ENCODE measurements at places on chromosomes 7 and 10. TPM values are rescaled to one million over a fixed set of nuclear protein-coding genes. Genes with fewer than 3 reads are reported as not detected.

DNA sequence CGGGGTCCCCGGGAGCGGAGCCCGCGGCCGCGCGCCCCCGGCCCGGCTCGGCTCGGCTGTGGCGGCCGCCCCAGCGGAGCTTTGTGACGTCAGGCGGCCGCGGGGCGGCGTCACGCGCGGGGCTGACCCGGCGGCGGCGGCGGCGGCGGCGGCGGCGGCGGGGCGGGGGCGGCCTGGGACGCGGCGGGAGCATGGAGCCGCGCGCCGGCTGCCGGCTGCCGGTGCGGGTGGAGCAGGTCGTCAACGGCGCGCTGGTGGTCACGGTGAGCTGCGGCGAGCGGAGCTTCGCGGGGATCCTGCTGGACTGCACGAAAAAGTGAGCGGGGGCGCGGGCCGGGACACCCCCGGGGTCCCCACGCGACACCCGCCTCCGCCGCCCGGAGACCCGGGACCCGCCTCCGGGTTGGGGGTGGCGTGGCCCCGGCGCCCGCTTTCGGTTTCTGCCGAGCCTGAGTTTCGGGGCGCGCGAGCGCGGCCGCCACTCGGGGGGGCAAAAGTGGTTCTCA is at the start of gene PWWP2B:
TSS of gene PWWP2B (plus strand) at position 165 of the 506 bp plus-strand sequence. CDS start at position 192, 27 bp downstream.
- H3K27ac ChIP-seq, result peak within 1 kb of the TSS; percentile 88
- no peak for DNase-seq
- peak within 1 kb of the TSS; percentile 73 for H3K4me3 ChIP-seq
- H3K27me3 ChIP-seq, result no peaks in the 10 kb centered on the region

DNA sequence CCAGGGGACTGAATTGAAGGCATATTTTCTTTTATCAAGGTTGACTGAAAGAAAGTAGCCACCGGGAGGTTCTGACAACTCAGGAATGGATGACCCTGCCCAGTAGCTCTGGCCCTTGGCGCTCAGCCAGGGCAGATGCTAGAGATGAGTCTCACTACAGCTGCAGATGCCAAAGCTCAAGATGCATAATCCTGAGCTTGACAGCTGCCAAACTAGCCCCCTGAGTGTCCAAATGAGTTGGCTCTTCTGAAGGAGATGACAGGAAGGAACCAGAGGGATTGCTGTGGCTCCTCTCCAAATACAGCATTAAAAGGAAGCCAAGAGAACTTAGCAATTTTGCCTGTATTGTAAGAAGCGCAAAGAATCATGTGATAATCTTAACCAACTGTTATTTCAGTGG is 78.4 kb downstream of the NXPH1 start:
- DNase-seq, result no peak
- H3K4me3 ChIP-seq, result no peak overlapping the region
- H3K4me1 ChIP-seq, result no peaks in the 10 kb centered on the region
- H3K36me3 ChIP-seq, result no peaks in the 10 kb centered on the region
- H3K27me3 ChIP-seq, result no peaks in the 10 kb centered on the region

DNA sequence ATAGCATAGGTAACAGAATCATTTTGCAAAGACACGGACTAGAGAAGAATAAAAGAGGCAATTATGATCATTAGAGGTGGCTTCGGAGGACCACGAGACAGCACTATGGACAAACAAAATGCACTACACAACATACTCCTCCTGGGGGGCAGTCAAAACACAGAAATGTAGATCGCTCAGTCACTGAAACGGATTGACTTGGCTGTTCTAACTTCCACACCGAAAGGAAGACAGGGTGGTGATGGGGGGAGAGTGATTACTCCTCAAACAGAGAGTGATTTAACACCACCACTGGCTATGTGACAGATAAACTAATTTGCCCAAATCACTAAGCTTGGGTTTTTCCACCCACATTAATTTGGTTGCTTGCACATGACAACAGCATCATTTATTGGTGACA is 14.1 kb upstream of the PPA1 start:
- no peak for DNase-seq
- H3K4me3 ChIP-seq, result no peak overlapping the region
- no peaks in the 10 kb centered on the region for H3K4me1 ChIP-seq
- H3K27ac ChIP-seq, result no peak overlapping the region

GRCh38 chr7:51244885-51245284 is 71.7 kb downstream of the COBL start:
- H3K4me3 ChIP-seq, result no peak overlapping the region
- no peak overlapping the region for H3K27ac ChIP-seq
- H3K4me1 ChIP-seq, result peaks cover 26% of the 10 kb centered on the region
- no peaks in the 10 kb centered on the region for H3K27me3 ChIP-seq

DNA sequence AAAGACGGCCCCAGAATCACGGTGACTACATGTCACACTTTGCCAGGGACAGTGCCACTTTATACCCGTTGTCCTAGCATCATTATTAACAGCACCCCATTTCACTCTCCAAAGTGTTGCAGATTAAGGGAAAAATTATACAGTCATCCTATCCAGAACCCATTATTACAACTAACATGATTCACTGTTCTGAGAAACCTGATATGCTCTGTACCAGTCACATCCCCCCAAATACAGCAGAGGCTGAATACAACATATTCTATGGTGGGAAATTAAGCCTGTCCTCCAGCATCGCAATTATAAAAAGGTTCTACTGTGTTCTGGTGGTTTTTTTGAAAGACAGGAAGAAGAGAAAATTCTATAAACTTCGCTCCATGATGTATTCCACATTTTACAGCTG is 162.1 kb downstream of the JAZF1 start:
- H3K4me1 ChIP-seq, result peaks cover 35% of the 10 kb centered on the region
- H3K27me3 ChIP-seq, result no peaks in the 10 kb centered on the region
- no peak for DNase-seq
- H3K4me3 ChIP-seq, result no peak overlapping the region
- no peaks in the 10 kb centered on the region for H3K36me3 ChIP-seq
- peak overlapping the region; percentile 35 for H3K27ac ChIP-seq

DNA sequence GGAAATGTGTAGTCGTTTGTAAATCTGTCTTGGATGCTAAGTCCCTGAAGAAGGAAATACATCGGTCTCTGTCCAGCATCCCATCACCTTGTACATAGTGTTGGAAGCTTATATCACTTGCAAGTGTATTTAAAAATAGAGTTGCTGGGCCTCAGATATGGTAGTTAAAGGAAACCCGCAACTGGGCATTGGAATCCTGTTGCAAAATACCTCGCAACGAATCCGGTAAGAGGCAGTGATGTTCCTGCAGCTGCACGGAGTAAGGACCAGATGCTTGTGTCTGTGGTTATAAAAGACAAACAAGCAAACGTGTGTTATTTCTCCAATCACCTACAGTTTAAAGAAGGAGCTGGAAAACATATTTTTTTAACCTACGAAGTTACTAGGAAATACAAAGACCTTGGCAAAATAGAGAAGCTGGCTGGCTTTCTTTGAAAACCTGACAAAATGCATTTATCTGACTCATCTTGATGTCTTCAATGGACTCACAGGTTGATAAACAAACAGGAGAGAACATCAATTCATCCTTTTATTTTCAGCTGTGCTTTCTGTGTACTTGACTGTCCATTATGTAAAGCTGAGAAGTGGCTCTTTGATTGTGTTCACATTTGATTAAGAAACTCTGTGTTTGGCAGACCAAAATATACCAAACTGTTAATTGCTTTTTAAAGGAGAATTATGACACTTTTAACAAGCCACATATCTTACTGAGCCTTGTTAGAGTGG is 326.4 kb downstream of the SFMBT2 start:
- no peak for DNase-seq
- H3K27ac ChIP-seq, result no peak overlapping the region
- H3K27me3 ChIP-seq, result no peaks in the 10 kb centered on the region
- peaks cover 12% of the 10 kb centered on the region for H3K4me1 ChIP-seq

GRCh38 chr10:78627254-78627795 is 441.4 kb upstream of the ZMIZ1 start:
- H3K27me3 ChIP-seq, result no peaks in the 10 kb centered on the region
- no peak for DNase-seq
- no peaks in the 10 kb centered on the region for H3K4me1 ChIP-seq
- no peaks in the 10 kb centered on the region for H3K36me3 ChIP-seq
- no peak overlapping the region for H3K27ac ChIP-seq

- no peaks in the 10 kb centered on the region for H3K27me3 ChIP-seq
- no peak overlapping the region for H3K4me3 ChIP-seq
- no peaks in the 10 kb centered on the region for H3K36me3 ChIP-seq
- H3K4me1 ChIP-seq, result no peaks in the 10 kb centered on the region
- H3K27ac ChIP-seq, result no peak overlapping the region
These were observed 659.7 kb upstream of the IGFBP3 start for GRCh38 chr7:46580766-46581165.

GRCh38 chr7:149440222-149440621 is 20.6 kb downstream of the ZNF777 start:
- no peaks in the 10 kb centered on the region for H3K27me3 ChIP-seq
- no peaks in the 10 kb centered on the region for H3K36me3 ChIP-seq
- no peak for DNase-seq
- no peak overlapping the region for H3K27ac ChIP-seq
- no peak overlapping the region for H3K4me3 ChIP-seq
- no peaks in the 10 kb centered on the region for H3K4me1 ChIP-seq

- no peaks in the 10 kb centered on the region for H3K36me3 ChIP-seq
- no peak for DNase-seq
These were observed 26.1 kb downstream of the OGDHL start for GRCh38 chr10:49735848-49736563.

DNA sequence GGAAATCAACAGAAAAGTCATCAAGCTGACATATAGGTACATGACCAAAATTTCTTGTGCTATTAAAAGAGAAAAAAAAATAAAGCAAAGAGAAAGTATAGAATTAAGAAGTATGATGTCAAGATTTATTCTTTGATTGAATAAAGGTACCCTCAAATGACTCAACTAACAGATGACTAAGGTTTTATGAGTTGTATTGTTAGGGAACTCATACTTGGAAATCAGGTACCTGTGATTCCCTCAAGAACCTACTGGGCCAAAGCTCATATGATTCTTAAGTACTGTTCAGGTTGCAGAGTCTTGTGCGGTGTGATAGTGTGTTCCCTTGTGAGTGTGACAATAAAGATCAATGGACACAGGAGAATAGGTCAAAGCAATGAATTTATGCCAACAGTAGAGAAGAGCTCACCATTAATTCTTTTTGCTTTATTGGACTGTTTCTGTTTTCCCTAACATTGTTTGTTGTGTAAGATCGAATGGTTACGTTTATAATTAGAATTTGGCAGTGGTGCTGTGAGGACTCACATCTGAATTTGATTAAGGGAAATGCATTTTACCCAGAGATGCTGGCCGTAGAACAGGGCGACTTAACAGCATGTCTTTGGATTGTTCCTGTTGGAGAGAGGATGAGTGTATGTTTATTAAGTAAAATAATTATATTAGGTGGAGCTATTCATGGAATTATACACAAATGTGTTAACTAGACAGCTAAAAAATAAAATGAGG is 293.2 kb upstream of the SEMA3D start:
- H3K36me3 ChIP-seq, result no peaks in the 10 kb centered on the region
- no peaks in the 10 kb centered on the region for H3K4me1 ChIP-seq
- H3K27ac ChIP-seq, result no peak overlapping the region
- H3K4me3 ChIP-seq, result no peak overlapping the region
- DNase-seq, result no peak

GRCh38 chr10:23190872-23191763 is 994 bp upstream of the PTF1A start:
- H3K4me3 ChIP-seq, result no peak overlapping the region
- DNase-seq, result no peak
- H3K27me3 ChIP-seq, result peaks cover 58% of the 10 kb centered on the region
- no peaks in the 10 kb centered on the region for H3K36me3 ChIP-seq

The ZP3 gene
- 1.1 TPM for total RNA-seq

The KIAA1549 gene
- 0.73 TPM for total RNA-seq

The FAM131B gene
- total RNA-seq, result not detected

The CFAP58 gene
- total RNA-seq, result 0.36 TPM
